ENCODE measurements at places on chromosomes 16 and 17. TPM values are rescaled to one million over a fixed set of nuclear protein-coding genes. Genes with fewer than 3 reads are reported as not detected.
A peak's percentile ranks its signal among the peaks of the same experiment; 100 is the strongest.

CCL7 gene
- polyA plus RNA-seq: 0.58 TPM

ENPP7 gene
- not detected for polyA plus RNA-seq

ZNF598 gene
- 40.6 TPM for polyA plus RNA-seq

AOC2 gene
- 0.34 TPM for polyA plus RNA-seq

GRIN2A gene
- not detected for polyA plus RNA-seq

SNF8 gene
- polyA plus RNA-seq: 181 TPM

MYO15B gene
- 0.65 TPM for polyA plus RNA-seq

NUP93 gene
- 55.3 TPM for polyA plus RNA-seq

ZNF771 gene
- polyA plus RNA-seq: 10.9 TPM

GRCh38 chr16:58265480-58266052 lies 29.3 kb downstream of the PRSS54 start:
- H3K27me3 ChIP-seq: no peaks in the 10 kb centered on the region
- H3K4me1 ChIP-seq: peaks cover 14% of the 10 kb centered on the region
- peak overlapping the region; percentile 32 for H3K27ac ChIP-seq
- no peaks in the 10 kb centered on the region for H3K36me3 ChIP-seq
- no peak for DNase-seq

DNA sequence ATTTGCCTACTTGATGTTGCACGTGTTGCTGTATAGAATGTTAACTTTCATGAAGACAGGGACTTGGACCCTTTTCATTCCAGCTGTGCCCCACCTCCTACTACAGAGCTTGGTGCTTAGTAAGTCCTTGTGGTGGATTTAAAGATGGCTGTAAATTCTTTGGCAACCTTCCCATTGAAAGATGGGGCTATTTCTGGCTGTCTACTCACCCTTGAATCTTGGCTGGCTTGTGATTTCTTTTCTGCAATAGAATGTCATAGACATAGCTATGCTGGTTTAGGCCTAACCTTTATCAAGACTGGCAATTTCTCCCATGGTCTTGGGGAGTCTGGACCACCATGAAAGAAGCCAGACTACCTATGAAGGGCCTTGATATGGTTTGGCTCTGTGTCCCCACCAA lies 59.0 kb downstream of the ACSM2A start:
- no peak overlapping the region for H3K27ac ChIP-seq
- no peak for DNase-seq
- H3K4me3 ChIP-seq: no peak overlapping the region
- H3K27me3 ChIP-seq: no peaks in the 10 kb centered on the region
- no peaks in the 10 kb centered on the region for H3K4me1 ChIP-seq
- no peaks in the 10 kb centered on the region for H3K36me3 ChIP-seq

- no peak overlapping the region for H3K27ac ChIP-seq
- no peak for DNase-seq
- H3K4me1 ChIP-seq: no peaks in the 10 kb centered on the region
Measured at GRCh38 chr16:80620736-80621605, 80.2 kb downstream of the DYNLRB2 start.

DNA sequence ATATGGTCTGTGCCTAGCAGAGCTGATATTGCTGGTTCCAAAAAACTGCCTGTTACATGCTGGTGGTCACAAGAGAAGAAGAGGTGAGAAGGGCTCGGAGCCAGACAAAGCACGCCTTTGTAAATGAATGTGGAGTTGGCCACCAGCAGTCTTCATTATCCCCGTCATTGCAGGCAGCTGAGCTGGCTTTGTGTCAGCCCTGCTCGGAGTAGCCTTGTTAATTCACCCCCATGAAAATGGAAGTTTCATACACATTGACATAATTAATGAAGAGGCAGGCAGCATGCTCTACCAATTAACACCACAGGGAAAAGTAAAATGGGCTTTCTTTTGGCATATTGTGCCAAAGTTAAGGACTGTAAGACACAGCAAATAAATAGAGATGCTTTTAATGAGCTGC lies 113.7 kb upstream of the RBFOX1 start:
- H3K4me3 ChIP-seq: no peak overlapping the region
- H3K4me1 ChIP-seq: no peaks in the 10 kb centered on the region
- no peak for DNase-seq
- H3K36me3 ChIP-seq: no peaks in the 10 kb centered on the region
- no peak overlapping the region for H3K27ac ChIP-seq

- peak overlapping the region; percentile 91 for H3K27ac ChIP-seq
- H3K27me3 ChIP-seq: no peaks in the 10 kb centered on the region
- peaks cover 3% of the 10 kb centered on the region for H3K36me3 ChIP-seq
- H3K4me3 ChIP-seq: peak overlapping the region; percentile 60
- H3K4me1 ChIP-seq: peaks cover 30% of the 10 kb centered on the region
- no peak for DNase-seq
Measured at GRCh38 chr17:1109606-1110540, 69.9 kb downstream of the ABR start.

- H3K36me3 ChIP-seq: no peaks in the 10 kb centered on the region
- no peak overlapping the region for H3K27ac ChIP-seq
- H3K4me3 ChIP-seq: no peak overlapping the region
- H3K27me3 ChIP-seq: no peaks in the 10 kb centered on the region
Measured at GRCh38 chr16:15545544-15545943, 97.4 kb downstream of the MARF1 start.

DNA sequence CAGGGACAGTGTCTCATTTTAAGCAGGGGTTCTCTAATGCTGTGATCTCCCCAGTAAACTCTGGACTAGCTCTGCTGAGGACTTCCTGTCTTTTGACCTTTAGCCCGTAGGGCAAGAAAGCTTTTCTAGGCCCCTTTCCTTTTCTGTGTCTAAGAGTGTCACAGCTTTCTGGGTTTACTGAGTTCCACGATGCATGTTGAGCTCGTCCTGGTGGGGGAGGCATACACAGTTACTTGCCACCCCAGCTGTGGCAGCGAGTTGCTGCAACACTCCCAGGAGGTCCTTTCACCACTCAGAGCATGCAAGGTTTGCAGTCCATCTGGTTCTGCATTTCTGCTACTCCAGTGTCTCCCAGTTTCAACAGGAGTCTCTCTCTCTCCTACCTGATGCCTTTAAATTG lies 23.7 kb downstream of the NOD2 start:
- no peaks in the 10 kb centered on the region for H3K36me3 ChIP-seq
- no peaks in the 10 kb centered on the region for H3K4me1 ChIP-seq
- H3K4me3 ChIP-seq: no peak overlapping the region
- DNase-seq: no peak
- no peaks in the 10 kb centered on the region for H3K27me3 ChIP-seq
- H3K27ac ChIP-seq: no peak overlapping the region

- H3K27ac ChIP-seq: no peak overlapping the region
- no peak for DNase-seq
- H3K4me3 ChIP-seq: no peak overlapping the region
- no peaks in the 10 kb centered on the region for H3K27me3 ChIP-seq
- peaks cover 31% of the 10 kb centered on the region for H3K4me1 ChIP-seq
Measured at GRCh38 chr16:89331371-89332109, 114.0 kb downstream of the ZNF778 start.

DNA sequence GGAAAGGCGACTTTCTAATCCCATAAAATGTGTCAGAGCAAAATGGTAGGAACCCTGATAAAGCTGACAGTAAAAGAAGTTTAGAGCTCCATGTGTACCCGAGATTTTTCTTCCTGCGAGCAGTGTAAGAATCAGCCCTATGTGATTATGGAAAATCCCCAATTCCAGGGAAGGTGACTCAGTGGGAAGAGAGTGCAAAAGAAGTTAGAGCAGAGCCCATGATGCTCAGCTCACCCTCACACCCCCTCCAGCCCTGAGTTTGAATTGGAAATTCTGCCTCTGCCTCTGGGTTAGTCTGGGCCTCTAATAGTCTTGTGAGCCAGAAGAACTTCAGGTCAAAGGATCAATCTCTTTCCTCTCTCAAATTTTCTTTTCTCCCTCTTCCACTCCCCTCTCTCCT lies 12.5 kb downstream of the C17orf78 start:
- H3K4me3 ChIP-seq: no peak overlapping the region
- no peak overlapping the region for H3K27ac ChIP-seq
- H3K27me3 ChIP-seq: no peaks in the 10 kb centered on the region
- H3K36me3 ChIP-seq: no peaks in the 10 kb centered on the region

DNA sequence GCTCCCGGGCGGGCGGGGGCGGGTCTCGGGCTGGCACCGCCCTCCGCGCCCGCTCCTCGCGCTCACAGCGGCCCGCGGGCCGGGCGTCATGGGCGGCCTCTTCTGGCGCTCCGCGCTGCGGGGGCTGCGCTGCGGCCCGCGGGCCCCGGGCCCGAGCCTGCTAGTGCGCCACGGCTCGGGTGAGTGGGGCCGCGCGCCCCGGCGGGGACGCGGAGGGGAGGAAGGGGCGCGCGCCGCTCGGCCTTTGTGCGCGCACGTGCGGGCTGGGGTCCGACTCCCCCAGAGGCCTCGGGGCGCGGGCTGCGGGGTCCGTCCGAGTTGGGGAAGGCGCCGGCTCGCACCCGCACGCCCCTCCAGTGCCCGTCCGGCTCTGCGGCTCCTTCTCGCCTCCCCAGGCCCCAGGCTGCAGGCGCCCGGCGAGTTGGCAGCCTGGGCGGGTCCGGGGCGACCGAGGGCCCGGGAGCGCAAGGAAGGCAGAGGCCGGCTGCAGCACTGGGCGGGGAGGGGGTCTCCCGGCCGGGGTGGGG lies at the start of gene NME4:
Gene NME4, plus strand, starts transcription at position 65 of the 527 bp plus-strand sequence. Its CDS starts 24 bp downstream, at position 89.
- H3K4me1 ChIP-seq: peaks cover 4% of the 10 kb centered on the region
- H3K27me3 ChIP-seq: no peaks in the 10 kb centered on the region
- H3K27ac ChIP-seq: peak within 1 kb of the TSS; percentile 51
- no peak for DNase-seq
- peaks cover 19% of the 10 kb centered on the region for H3K36me3 ChIP-seq

GRCh38 chr17:76962858-76963257 lies 94.7 kb downstream of the MGAT5B start:
- H3K4me3 ChIP-seq: no peak overlapping the region
- H3K27me3 ChIP-seq: peaks cover 41% of the 10 kb centered on the region
- no peak overlapping the region for H3K27ac ChIP-seq
- DNase-seq: no peak
- no peaks in the 10 kb centered on the region for H3K4me1 ChIP-seq
- no peaks in the 10 kb centered on the region for H3K36me3 ChIP-seq

- no peak for DNase-seq
- peak overlapping the region; percentile 98 for H3K4me3 ChIP-seq
- H3K27me3 ChIP-seq: no peaks in the 10 kb centered on the region
- peaks cover 22% of the 10 kb centered on the region for H3K4me1 ChIP-seq
- no peaks in the 10 kb centered on the region for H3K36me3 ChIP-seq
Measured at GRCh38 chr16:48608871-48609651, 919 bp downstream of the N4BP1 start.

DNA sequence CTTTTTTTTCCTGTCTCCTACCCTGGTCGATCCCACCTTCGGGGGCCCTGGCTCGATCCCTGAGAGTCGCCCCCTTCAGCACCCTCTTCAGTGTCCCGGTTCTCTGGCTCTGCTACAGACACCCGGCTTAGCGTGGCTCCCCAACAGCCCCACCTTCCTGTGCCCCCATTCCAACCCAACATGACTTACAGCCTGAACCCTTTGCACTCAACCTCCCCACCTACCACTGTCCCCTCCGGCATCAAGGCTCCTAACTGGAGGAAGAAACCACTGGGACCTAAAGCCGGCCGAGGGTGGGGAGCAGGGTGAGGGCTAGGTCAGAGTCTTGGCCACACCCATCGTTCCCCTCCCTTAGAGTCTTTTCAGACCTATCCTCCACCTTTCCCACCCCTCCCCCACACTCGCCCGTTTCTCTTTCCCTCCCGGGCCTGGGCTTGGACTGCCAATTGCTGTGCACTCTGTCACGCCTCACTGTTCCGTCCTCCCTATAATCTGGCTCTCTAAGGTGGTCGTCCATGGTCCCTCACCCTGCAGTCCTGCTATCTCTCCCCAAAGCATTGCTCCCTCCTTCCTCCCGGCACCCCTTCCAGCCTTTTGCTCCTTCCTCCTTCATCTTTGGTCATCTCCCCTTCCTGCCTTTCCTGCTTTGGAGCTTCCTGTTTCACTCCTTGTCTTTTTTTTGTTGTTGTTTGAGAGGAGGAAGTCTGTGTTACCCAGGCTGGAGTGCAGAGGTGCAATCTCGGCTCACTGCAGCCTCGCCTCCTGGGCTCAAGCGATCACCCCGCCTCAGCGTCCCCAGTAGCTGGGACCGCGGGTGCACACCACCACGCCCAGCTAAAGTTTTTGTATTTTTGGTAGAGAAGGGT lies 890 bp upstream of the CLDN7 start:
- no peak overlapping the region for H3K4me3 ChIP-seq
- H3K27me3 ChIP-seq: peaks cover 13% of the 10 kb centered on the region
- H3K27ac ChIP-seq: no peak overlapping the region
- DNase-seq: no peak

DNA sequence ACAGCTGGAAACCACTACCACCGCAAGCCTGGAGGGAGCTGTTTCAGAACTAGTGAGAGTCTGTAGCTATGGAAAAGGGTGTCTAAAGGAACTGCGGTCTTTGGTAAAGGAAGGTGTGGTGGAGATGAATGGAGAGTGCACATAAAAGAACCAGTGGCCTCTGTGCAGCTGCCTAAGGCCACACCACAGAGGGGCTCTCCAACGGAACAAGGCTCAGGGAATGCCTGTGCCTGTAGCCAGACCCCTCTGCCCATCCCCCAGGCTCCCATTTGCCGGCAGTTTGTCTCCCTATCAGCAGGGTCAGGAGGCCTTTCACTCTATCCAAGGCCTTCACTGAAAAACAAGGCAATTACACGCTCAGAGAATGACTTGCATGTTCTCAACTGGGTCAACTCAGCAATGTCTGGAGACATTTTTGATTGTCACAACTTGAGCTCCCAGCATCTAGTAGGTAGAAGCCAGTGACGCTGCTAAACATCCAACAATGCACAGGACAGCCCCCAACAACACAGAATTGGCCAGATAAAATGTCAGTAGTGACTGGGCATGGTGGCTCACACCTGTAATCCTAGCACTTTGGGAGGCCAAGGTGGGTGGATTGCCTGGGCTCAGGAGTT lies 3.3 kb upstream of the FDXR start:
- peaks cover 24% of the 10 kb centered on the region for H3K27me3 ChIP-seq
- H3K36me3 ChIP-seq: no peaks in the 10 kb centered on the region
- H3K4me1 ChIP-seq: peaks cover 11% of the 10 kb centered on the region
- no peak overlapping the region for H3K27ac ChIP-seq

GRCh38 chr17:35161281-35161761 lies 13.7 kb downstream of the UNC45B start:
- no peak for DNase-seq
- H3K27ac ChIP-seq: no peak overlapping the region
- no peaks in the 10 kb centered on the region for H3K4me1 ChIP-seq

GRCh38 chr16:80585764-80586163 lies 45.0 kb downstream of the DYNLRB2 start:
- no peak for DNase-seq
- no peaks in the 10 kb centered on the region for H3K4me1 ChIP-seq
- no peaks in the 10 kb centered on the region for H3K27me3 ChIP-seq
- no peaks in the 10 kb centered on the region for H3K36me3 ChIP-seq

Data from IMR-90 (cell line).